ENCODE measurements at places on chromosomes 7 and 10.

- no peak for DNase-seq
These were observed 108.4 kb downstream of the KLF6 start for GRCh38 chr10:3676564-3676963.

- DNase-seq = peak; percentile 59
These were observed 116.6 kb downstream of the PTPN20 start for GRCh38 chr10:47027784-47028260.

DNA sequence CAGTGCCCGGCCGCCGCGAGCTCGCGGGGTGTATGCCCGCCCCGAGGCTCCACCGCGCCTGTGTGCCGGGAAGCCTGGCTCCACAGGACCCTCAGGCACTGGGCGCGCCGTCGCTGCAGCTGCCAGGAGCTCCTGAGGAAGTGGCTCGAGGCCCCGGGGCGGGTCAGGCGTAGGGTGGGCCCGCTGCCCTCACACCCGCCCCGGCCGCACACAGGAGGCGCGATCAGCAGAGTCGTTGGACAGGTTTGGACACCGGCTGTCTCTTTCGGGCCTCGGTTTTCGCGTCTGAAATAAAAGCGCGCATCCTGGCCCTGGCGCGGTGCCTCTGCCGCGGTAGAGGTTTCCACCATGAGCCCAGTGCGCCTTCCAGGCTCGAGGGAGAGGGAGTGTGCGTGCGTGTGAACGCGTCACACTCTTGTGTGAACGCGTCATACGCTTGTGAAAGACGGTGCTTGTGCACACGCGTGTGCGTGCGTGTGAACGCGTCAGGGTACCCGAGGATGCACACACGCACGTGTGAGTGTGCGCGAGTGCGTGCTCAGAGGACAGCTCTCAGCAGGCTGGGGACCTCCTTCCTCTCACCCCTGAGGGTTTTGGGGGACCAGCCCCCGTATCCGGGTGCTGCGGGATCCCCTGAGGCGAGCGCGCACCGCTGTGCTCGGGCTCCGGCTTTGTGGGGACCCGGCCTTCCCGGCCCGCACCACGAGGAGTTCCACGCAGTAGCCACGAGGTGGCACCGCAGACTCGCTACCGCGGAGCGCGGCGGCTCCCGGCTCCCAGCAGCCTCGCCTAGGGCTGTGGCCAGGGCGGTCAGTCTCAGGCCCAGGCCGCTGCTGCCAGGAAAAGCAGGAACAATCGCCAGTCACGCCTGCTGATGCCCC lies 83.8 kb downstream of the BMS1 start:
- peak; percentile 93 for DNase-seq

DNA sequence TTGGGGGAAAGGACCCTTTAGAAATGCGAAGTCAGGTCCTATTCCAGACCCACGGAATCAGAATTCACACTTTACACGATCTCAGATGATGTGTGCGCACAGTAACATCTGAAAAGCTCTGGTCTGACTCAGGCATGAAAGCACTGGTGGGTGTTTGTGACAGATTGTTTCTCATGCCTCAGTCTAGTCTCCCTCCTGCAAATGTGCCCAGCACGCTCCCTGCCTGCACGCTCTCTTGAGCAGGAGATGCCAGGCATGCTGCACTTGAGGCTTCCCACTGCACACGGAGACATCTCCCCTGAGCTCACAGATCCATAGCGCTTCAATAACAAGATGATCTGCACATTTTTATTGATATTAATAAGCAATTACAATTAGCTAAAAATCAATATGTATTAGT lies 23.6 kb upstream of the ZNF37A start:
- DNase-seq = no peak

GRCh38 chr10:93917064-93917391 lies 23.2 kb downstream of the SLC35G1 start:
- no peak for DNase-seq

All from spleen (tissue), 13 donors.